Cardiac septum (tissue), 1 donor: ENCODE measurements at places on chromosomes 2 and 18. TPM values are rescaled to one million over a fixed set of nuclear protein-coding genes. Genes with fewer than 3 reads are reported as not detected.
A peak's percentile ranks its signal among the peaks of the same experiment; 100 is the strongest.

DNA sequence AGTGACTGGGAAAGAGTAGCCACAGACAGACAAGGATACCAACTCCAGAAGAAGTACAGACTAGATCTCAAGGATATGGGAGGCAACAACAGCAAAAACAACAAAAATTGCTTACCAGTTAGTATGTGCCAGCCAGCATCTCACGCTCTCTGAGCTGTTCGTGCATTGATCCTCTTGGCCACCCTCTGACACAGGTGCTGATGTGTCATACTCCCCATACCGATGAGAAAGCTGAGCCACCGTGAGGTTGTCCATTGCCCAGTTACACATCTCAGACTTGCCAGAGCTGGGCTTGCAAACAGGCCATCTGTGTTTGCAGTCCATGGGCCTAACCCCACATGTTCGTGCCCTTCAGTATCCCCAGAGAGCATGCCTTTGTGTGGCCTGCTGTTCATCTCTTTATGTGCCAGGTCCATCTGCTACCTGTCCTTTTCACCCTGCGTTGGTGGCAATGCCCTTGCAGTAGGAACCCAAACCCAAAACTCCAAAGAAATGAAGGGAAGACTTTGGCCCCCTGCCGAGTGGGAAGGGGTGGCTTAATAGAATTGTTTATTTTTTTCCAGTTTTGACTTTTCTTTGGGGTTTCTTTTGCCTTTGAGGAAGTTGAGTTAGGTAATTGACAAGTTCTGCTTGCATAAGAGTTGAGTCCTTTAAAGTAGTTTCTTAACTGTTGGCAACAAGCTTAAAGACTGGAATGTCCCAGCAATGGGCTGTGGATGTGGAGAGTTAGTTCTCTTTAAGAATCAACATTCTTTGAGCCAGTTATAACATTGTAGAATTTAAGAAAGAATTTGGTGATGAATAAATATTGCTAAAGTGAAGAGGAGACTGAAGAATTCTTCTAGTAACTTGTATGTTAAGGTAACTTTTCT is 46.7 kb downstream of the LYPD6B start:
- no peak for DNase-seq

GRCh38 chr2:88345842-88346241 is 106.7 kb downstream of the FOXI3 start:
- DNase-seq = no peak

DNA sequence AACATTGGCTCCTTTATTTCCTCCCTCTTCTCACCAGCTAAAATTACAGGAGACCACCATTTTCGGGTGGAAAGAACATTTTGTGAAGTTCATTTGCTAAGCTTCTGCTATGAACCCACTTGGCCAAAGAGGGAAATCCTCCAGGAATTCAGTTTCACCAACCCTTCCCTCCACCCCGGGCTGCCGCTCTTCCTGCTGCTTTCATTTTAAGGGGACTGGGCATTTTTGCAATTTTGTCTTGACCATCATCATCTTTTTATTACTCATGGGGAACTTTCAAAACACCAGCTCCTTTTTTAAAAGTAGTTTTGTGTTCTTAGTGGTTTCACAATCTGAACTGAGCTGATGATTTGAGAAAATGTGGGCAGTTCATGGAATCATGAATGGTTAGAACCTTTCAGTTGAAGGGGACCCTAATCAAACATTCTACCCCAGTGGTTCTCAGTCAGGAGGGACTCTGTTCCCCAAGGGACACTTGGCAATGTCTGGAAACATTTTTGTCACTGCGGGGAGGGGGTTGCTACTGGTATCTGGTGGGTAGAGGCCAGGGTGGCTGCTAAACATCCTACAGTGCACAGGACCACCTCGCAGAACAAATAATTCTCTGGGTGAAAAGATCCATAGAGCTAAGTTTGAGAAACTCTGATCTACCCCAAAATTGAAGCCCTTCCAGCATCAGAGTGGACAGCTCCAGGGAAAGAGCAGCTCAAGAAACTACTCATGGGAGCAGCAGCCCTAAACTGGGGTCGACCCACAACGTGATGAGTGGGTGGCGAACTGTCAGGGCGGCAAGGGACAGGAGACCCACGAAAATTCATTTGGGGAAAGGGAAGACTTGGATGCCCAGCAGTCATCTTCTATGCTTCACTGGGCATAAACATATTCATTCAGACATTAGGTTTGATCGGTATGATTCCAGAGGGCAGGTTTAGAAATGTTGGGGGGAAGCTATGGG is 92.9 kb downstream of the ACKR3 start:
- no peak for DNase-seq

DNA sequence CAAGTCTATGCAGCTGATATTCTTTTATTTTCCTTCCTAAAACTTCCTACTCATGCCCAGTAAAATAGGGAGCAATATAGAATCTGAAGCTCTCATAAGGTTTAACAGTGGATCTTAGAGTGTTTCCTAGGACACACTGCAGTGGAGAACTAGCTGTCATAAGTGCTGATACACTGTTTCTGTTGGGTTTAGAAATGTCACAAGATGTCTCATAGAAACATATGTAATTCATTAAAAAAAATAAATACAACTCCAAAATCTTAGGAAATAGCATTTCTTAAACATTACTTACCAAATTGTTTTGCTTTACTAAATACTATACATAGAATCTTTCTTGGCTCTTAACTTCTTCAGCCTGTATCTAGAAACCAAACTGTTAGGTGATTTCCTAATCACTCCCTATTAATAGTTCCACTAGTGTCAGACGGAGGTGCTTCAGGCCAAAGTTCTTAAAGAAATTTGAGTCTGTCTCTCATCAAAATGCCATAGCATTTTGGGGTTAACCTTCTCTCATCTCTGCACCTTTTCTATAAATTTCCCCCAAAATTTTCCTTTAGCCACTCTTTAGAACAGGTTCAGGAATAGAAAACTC is 93.7 kb downstream of the CERKL start:
- no peak for DNase-seq

DNA sequence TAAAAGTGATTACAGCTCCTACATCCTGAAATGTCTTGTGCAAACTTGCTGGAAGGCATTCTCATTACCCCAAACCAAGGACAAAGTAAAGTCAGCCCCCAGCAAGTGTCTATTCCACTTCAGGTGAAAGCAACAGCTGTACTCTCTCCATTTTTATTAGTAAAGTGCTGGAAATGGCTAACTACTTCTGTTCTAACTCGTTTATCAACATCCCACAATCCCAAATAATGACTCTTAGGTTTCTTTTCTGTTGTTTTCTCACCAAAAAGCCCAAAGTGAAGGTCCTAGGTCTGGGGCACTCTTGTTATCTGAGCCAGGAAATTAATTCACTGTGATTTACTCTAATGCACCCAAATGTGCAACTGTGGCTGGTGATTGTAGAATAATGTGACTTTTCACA is 105.7 kb downstream of the LRRC30 start:
- no peak for DNase-seq

DNA sequence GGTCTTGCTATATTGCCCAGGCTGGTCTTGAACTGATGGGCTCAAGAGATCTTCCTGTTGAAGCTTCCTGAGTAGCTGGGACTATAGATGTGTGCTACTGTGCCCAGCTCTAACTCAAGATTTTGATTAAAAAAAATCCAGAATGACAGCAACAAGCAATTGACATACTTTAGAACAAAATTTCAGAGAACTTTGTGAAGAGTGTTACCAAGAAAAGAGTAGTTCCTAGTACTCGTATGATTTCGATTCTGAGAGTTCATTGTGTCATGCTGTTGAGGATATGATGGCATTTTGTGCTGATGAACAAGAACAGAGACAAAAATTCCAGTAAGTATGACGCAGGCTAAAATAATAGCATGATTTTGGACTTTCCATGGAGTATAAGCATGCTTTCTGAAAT is 90.2 kb upstream of the TWSG1 start:
- DNase-seq = no peak

DNA sequence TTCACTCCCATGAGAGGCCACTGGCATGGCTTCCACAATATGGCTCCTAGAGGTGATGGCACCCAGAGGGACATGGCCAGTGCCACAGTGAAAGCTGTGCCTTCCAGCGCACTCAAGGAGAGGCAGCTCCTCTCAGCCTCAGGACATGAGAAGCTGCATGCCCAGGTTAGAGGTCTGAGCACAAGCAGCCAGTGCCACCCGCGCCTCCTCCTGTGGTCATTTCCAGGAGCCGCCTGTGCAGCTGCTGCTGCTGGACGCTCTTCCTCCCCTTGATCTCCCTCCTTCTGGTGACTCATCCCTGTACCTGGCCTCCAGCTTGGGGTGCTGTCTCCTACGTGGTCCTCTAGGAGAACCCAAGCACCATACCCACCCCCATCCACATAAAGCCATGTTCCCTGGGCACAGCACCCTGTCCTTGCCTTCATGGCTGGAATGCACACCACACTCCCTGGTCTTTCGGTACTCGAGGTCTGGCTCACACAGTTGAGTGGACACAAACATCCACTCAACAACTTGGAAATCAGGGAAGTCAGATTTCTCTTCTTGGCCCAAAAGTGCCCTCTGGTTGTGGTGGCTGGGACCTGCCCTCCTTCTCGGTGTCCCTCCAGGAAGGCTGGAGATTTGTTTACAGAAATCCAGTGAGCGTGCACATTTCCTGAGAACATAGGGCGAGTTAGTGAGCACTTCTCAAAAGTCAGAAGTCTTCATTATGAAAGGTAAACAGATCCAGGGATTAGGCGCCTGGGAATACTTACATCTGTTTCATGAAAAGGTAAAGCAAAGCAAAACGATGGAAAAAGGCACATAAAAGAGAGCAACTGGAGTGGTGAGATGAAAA is 96.7 kb downstream of the EIPR1 start:
- DNase-seq = peak; percentile 35

CHRND gene
- total RNA-seq = 0.11 TPM

BZW1 gene
- 99.3 TPM for total RNA-seq

HNRNPA3 gene
- total RNA-seq = 95.7 TPM
